IMR-90 (cell line): ENCODE measurements at places on chromosomes 5 and 9. TPM values are rescaled to one million over a fixed set of nuclear protein-coding genes. Genes with fewer than 3 reads are reported as not detected.

DNA sequence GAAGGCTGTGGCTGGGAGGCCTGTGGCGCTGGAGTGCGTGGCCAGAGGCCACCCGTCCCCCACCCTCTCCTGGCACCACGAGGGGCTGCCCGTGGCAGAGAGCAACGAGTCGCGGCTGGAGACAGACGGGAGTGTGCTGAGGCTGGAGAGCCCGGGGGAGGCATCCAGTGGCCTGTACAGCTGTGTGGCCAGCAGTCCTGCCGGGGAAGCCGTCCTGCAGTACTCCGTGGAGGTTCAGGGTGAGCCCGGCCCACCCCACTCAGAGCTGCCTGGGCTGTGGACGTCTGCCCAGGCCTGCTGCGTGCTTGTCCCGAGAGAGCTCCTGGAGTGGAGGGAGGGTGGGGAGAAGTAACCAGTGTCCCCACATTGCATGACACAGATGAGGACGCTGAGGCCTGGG is 89.2 kb downstream of the HMCN2 start:
- no peak overlapping the region for H3K27ac ChIP-seq

DNA sequence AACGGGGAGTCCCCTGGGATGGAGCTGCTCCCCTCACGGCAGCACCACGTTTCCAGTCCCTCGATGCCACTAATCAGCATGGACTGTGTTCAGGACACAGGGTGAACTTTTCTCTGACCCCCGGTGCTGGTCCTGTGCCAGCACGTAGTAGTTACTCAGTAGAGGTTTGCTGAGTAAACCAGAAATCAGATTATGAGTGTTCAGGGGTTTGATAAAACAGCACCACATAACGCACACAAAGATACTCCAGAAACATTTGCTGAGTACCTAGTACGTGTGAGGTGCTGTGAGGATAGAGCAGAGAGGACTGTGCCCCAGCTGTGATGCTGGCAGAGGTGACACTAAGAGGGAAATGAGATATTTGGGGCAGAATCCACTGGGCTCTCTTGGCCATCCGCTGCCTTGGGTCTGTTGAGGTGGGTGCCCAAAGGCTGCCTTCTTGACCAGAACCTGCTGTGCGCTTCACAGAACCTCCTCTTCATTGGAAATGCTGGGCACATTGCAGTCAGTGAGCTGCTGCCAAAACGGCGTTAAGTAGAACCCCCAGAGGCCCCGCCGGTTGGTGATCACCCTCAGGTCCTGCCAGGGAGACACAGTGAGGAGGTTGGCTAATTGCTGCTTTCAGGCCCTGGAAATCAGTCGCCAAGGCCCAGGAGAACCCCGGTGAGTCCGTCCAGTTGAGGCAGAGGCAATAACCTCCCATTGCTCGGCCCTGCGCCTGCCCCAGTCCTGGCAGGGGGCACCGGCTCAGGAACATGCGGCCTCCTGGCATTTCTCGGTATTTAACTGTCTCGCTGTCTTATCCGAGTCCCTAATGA is 49.4 kb downstream of the NEURL1B start:
- no peak overlapping the region for H3K27ac ChIP-seq
- no peak for DNase-seq
- no peaks in the 10 kb centered on the region for H3K27me3 ChIP-seq
- no peak overlapping the region for H3K4me3 ChIP-seq

DNA sequence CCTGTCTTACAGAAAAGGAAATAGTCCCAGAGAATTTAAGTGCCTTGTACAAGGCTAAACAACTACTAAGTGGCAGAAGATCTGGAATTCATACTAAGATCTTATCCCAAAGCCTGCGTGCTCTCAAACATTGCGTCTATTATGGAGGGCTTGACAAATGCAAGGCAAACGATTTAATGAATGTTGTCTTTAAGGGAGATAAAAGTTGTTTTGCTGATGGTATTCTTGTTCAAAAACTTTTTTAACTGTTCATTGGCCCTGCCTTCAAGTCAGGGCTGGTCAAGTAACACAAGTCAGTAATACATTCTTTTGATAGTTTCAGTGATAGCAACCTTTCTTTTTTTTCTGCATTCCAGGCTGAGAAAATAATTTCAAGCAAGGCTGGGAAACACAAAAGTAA is 1.7 kb upstream of the SLC38A9 start:
- peaks cover 2% of the 10 kb centered on the region; the same call in 1 of the 2 replicates for H3K4me1 ChIP-seq
- H3K27ac ChIP-seq = no peak overlapping the region
- H3K36me3 ChIP-seq = no peaks in the 10 kb centered on the region

- peaks cover 2% of the 10 kb centered on the region; the same call in 1 of the 2 replicates for H3K4me1 ChIP-seq
- H3K27ac ChIP-seq = no peak overlapping the region
- no peaks in the 10 kb centered on the region for H3K36me3 ChIP-seq
- DNase-seq = peak; percentile 71
These were observed 190.0 kb downstream of the FANCC start for GRCh38 chr9:95127249-95128176.

DNA sequence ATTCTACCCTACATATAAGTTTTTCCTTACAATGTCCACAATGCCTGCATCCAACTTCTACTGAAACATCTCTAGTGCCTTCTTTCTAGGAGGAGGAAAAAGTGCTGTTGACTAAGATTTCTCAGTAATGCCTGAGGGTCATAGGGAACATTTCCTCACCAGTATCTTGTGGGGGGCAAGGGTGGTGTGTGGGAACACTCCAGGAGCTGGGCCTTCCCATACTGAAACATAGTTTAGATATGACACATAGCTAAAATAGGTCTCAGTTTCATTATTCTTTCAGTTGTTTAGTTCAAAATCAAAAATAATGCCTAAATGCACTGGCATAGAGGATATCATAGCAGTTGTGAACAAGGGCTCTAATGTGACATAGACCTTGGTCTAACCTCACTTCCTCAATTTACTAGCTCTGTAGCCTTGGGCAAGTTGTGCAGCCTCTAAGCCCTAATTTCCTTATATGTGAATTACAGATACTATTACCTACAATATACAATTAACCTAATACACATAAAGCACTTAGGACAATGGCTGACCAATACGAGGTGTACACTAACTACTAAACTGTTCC is 66.1 kb downstream of the HAPLN1 start:
- H3K36me3 ChIP-seq = no peaks in the 10 kb centered on the region
- H3K27ac ChIP-seq = no peak overlapping the region
- H3K4me3 ChIP-seq = no peak overlapping the region

- 0 out of 2 replicates have a peak, but pooled peaks cover 2% of the 10 kb centered on the region for H3K36me3 ChIP-seq
- H3K4me1 ChIP-seq = peaks cover 12% of the 10 kb centered on the region
- DNase-seq = peak; percentile 70
- H3K4me3 ChIP-seq = peak within 1 kb of the TSS; percentile 89
- H3K27ac ChIP-seq = peak within 1 kb of the TSS; percentile 92
- H3K27me3 ChIP-seq = no peaks in the 10 kb centered on the region
These were observed at the start of gene F2R for GRCh38 chr5:76715736-76716455. F2R (plus strand) TSS chr5:76716126; CDS start chr5:76716308, 182 bp downstream.

The TPPP gene
- total RNA-seq = under 0.01 TPM in 2 replicates

The BAAT gene
- under 0.01 TPM in 1 of 2 replicates, not detected in the other for total RNA-seq
